ENCODE measurements at places on chromosomes 3 and 15.

DNA sequence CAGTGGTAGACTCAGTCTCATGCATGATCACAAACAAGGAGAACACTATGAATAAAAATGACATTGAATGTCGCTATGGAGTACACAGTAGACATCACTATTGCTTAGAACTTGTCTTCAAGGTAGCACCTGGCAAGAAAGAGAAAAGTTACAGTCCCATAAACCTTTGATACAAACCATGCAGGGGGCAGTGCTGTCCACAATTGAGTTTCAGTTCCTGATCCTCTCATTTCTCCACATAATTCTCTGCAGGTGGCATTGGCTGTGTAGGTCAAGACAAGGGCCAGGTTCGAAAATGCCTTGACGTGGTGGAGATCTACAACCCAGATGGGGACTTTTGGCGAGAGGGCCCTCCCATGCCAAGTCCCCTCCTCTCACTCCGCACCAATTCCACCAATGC is 47.9 kb downstream of the KBTBD12 start:
- DNase-seq = no peak

DNA sequence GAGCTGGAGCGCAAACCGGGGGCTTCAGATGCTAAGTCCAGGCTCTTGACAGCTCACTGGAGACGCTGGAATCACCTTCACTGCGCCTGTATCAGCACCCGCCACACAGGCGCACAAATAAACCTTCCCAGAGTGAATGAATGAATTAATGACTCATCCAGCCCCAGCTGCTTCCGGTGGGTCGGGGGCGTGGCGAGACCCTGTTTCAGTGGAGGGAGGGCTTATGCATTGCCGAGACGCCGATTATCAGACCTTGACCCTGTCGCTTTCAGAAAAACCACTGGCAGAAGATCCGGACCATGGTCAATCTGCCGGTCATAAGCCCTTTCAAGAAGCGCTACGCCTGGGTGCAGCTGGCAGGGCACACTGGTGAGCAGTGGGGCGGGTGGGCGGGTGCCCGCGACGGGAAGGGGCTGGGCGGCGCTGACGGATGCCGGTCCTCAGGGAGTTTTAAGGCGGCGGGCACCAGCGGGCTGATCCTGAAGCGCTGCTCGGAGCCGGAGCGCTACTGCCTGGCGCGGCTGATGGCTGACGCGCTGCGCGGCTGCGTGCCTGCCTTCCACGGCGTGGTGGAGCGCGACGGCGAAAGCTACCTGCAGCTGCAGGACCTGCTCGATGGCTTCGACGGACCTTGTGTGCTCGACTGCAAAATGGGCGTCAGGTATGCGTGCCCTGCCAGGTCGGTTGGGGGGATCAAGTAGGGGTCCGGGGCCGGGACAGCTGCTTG is 7.7 kb downstream of the ITPKA start:
- DNase-seq = no peak

DNA sequence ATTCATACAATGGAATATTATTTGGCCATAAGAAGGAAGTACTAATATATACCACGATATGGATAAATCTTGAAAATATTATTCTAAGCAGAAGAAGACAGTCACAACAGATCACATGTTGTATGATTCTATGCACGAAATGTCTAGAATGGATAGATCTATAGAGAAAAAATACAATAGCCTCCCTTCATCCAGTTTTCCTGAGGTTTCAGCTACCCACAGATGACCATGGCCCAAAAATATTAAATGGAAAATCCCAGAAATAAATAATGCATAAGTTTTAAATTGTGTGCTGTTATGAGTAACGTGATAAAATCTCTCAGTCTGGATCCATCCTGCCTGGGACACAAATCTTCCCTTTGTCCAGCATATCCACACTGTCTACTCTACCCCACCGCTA is 162.2 kb upstream of the ST8SIA2 start:
- DNase-seq = no peak

- no peak for DNase-seq
These were observed 22.2 kb upstream of the PCSK6 start for GRCh38 chr15:101511717-101512116.

DNA sequence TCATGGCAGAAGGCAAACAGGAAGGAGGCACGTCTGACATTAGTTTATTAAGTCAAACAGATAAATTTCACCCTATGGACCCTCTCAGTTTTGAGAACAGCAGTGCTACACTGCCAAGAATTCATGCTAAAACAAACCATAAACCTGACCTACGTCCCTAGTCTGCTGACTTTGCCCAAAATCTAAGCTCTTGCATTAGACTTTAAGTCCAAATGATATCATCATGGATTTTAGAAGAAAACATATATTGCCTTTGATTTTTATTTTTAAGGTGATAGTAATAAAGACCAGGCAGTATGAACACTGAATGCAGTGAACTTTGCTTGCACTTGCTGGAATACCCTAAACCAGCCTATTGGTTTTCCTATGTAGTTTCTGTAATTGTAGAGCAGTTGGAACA is 79.6 kb upstream of the GADL1 start:
- no peak for DNase-seq

DNA sequence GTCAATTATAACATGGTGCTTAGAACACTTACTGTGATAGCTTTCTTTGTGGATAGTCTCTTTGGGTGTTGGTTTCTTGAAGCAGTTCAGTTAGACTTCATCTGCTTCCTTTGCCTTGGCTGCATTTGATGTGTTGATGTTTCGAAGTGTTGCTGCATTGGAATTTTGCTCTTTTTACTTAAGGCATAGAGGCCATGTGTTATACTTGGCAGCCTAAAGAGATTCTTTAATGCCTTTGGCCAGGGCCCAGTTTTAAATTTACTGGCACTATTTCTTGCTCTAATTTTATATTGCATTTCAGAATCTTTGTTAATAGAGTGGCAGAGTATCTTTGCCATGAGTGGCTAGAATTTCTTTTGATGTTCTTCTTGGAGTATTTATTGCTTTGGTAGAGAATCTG is 21.2 kb downstream of the NR1D2 start:
- DNase-seq = no peak

GRCh38 chr15:85667491-85668424 is 127.0 kb downstream of the KLHL25 start:
- DNase-seq = no peak

DNA sequence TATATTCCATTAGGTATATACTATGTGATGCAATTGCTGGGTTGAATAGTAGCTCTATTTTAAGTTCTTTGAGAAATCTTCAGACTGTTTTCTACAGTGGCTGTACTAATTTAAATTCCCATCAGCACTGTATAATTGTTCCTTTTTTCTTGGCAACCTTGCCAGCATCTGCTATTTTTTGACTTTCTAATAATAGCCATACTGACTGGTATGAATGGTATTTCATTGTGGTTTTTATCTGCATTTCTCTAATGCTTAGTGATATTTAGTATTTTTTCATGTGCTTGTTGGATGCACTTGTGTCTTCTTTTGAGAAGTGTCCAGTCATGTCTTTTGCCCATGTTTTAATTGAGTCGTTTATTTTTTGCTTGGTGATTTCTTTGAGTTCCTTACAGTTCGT is 145.1 kb upstream of the PLSCR5 start:
- no peak for DNase-seq

DNA sequence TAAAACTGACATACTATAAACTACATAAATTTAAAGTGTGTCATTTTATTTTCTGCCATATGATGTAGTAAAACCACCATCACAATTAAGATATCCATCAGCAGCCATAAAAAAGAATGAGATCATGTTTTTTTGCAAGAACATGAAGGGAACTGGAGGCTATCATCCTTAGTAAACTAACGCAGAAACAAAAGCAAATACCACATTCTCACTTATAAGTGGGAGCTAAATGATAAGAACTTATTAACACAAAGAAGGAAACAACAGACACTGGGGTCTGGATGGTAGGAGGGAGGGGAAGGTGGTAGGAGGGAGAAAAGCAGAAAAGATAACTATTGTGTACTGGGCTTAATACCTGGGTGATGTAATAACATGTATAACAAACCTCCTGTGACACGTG is 24.6 kb downstream of the CCDC14 start:
- no peak for DNase-seq

DNA sequence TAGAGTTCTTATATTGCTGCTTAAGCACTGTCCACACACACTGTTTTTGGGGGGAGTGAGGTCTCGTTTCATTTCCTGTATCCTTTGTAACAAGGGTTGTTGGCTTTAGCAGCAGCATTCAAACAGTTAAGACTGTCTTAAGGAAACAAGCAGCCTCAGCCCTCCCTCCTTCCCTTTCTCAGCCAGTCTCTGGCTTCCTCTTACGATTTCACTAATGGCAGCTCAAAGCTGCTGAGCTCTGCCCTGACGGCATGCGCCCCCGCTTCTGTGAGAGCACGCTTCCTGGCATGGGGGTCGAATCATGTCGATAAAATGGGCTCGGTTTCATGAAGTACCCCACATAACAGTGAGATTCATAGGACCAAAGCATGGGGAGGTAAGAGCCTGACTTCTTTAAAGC is 105.0 kb downstream of the KLHL25 start:
- DNase-seq = no peak

GRCh38 chr3:14768182-14768790 is 50.5 kb upstream of the FGD5 start:
- no peak for DNase-seq

GRCh38 chr15:85470563-85471271 is 90.3 kb downstream of the AKAP13 start:
- DNase-seq = no peak

- DNase-seq = no peak
These were observed 827.6 kb upstream of the CFAP20DC start for GRCh38 chr3:59877263-59878037.

DNA sequence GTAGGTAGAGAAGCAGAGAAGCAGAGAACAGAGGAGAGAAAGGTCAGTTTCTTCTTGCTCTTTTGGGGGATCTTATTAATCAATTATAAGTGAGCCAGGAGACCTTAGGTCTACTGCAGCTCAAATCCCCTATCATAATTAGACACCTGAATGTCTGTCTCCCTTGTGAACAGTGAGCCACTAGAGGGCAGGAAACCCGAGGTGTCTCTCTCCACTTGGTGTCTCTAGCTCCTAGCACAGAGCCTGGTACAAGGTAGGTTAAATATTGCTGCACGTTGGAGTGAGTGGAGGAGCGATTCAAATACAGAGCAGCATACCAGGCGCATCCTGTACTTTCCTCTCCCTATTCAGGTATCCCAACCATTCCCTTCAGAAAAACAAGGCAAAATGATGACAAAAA is 2.0 kb upstream of the ST8SIA2 start:
- DNase-seq = no peak

DNA sequence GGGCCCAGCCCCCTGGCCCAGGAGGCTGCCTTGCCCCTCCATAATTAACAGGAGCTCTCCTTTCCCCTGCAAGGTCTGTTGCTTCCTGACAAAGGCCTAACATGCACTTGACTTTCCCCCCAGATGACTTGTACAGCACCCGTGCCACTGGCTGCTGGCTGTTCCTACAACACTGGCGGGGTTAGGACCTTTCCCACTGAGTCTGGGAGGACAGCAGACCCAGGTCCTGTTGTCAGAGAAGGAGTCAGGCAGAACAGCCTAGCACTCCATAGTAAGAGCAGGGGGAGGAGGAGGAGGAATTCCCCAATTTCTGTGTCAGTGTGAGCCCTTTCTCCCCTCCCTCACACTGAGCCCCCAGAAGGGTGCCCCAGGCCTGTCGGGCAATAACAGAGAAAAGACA is 99.2 kb downstream of the CORO2B start:
- DNase-seq = no peak

GRCh38 chr3:58639001-58639400 is 27.6 kb downstream of the FAM3D start:
- DNase-seq = no peak

- no peak for DNase-seq
These were observed 3.0 kb downstream of the CXCR6 start for GRCh38 chr3:45946307-45946706.

- DNase-seq = no peak
These were observed 15.3 kb downstream of the SEC61A1 start for GRCh38 chr3:128067489-128067888.

DNA sequence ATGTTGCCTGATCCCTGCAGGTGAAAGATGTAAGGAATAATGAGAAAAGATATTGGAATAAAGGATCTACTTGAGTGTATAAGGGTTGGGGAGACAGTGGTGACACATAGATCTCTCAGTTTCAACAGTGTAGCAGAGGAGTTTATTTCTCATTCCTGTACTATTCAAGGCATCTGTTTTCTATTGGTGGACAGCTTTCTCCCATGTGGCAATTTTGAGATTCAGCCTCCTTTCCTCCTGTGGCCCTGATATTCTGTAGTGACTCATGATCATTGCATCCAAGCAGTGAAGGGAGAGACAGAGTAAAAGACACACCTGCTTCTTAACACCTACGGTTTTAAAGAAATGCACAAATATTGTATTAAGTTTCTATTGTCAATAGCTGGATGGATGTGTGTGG is 327.6 kb downstream of the GRM7 start:
- no peak for DNase-seq

DNA sequence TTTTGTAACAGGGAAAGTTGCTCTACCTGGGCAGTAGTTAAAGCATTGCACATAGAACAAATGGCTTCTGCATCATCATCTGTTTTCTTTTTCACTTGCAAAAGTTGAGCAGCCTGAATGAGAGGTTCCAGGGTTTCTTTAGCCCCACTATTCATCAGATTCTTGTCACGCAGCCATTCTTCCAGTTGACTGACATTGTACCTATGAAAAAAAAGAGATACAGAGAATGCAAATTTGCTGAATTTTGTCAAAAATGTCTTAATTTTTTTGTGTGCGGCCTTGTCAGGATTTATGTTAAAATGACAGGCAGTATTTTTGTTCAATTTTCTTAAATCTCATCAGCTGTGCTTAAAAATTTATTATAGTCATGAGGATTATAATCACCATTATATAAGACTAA is 21.4 kb upstream of the MYO5C start:
- DNase-seq = no peak

- no peak for DNase-seq
These were observed 33.7 kb downstream of the CRYGS start for GRCh38 chr3:186510374-186511079.

DNA sequence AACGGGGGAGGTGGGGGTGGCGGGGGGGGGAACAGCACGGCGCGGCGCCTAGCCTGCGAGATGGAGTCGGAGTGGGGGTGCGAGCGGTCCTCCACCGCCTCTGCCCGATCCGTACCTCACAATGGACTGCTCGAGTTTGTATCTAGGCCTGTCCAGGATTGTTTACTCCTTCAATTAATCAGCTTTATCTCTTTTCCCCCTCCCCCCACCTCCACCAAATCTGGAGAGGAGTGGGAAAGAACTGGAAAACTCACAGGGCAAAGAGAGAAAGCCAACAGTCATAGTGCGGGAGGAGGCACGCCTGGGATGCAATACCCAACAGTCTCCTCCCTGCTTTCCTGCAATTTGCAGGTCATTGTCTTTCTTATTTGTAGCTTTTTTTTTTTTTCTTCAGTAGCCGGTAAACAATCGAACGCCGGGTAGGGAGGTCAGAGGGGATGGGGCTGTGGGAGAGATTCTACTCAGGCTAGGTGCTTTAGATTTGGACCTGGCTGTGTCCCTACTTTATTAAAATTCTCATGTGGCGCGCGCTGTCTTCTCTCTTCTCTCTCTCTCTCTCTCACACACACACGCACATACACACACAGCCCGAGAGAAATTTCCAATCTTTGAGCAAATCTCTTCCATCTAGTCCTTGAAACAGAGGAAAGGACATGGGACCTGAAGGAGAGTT is 6.9 kb upstream of the MEIS2 start:
- no peak for DNase-seq
